ENCODE measurements at places on chromosomes 1 and 21. TPM values are rescaled to one million over a fixed set of nuclear protein-coding genes. Genes with fewer than 3 reads are reported as not detected.

The HSPB7 gene
- total RNA-seq: not detected

The RNU1-3 gene
- under 0.01 TPM for total RNA-seq

The MAD2L2 gene
- total RNA-seq: 71.8 TPM

The PRR9 gene
- not detected for total RNA-seq

The MRPL24 gene
- 92.9 TPM for total RNA-seq

The WNT9A gene
- 0.08 TPM for total RNA-seq

The FAM229A gene
- total RNA-seq: 1.5 TPM

The ARPC5 gene
- 140 TPM for total RNA-seq

The DNASE2B gene
- not detected for total RNA-seq

The PARS2 gene
- total RNA-seq: 4.3 TPM

The LCA5L gene
- total RNA-seq: 0.19 TPM

The AGBL4 gene
- total RNA-seq: not detected

The RAB13 gene
- total RNA-seq: 33.9 TPM

The TESK2 gene
- 5.1 TPM for total RNA-seq

The CHD5 gene
- not detected for total RNA-seq

The FALEC gene
- total RNA-seq: not detected

The ZBTB8A gene
- total RNA-seq: 4.1 TPM

The HJV gene
- not detected for total RNA-seq

The OPN3 gene
- 36.1 TPM for total RNA-seq
